ENCODE measurements at places on chromosomes 16 and 17.
A peak's percentile ranks its signal among the peaks of the same experiment; 100 is the strongest.

DNA sequence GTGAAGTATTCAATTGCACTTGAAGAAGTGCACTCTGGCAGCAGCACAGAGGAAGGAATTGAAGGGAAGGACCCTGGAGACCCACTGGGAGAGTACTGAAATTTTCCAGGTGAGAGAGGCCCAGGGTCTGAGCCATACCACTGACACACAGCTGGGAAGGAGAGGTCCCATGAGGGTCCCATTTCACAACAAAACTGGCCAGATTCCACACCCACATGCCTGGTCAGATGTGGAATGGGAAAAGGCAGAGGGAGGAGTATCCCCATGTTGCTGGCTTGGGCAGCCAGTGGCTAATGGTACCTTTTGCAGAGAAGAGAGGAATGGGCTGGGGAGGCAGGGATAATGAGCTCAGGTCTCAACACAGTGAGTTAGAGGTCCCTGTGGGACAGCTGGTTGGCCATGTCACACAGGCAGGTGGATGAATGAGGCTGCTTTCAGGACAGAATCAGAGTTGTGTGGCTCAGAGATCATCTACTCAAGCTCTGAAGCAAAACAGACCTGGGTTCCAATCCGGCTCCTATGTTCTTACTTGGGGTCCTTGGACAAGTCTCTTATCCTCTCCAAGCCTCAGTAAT lies 26.2 kb upstream of the NGFR start:
- no peak for DNase-seq

GRCh38 chr17:12290207-12290606 lies 269.5 kb downstream of the MAP2K4 start:
- no peak for DNase-seq

DNA sequence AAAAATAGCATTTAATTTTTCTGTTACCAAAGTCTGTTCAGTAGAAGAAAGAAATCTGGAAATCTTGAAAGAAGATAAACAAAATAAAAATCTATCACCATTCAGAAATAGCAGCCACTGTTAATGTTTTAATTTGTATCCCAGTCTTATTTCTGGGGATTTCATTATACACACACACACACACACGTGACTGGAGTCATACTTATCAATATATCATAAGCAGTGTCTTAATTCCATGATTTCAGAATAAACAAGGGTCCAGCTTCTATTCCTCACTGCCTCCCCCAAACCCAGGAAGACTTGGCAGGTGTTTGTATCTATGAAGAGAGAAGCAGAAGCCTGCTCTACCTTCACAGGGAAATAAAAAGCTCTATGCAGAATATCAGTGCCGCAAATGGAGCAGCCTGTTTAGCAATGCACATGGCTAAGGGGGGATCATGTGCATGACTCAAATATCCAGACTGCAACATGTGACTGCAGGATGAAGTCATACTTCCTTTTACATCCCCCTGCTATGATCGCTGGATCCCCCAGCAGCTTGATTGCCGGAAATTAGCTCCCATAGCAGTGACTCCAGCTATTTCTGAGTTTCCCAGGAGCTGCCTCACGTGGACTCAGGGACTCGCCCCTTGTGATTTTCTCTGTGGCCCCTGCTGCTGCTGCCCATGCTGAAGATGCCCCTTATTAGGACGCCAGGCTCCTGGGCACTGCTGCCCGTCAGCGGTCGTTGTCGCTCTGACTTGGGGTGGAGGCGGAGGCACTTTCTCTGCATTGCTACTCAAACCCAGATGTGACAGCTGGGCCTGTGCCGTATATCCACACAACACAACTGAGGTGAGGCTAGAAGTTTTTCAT lies 341.0 kb downstream of the CPPED1 start:
- no peak for DNase-seq

DNA sequence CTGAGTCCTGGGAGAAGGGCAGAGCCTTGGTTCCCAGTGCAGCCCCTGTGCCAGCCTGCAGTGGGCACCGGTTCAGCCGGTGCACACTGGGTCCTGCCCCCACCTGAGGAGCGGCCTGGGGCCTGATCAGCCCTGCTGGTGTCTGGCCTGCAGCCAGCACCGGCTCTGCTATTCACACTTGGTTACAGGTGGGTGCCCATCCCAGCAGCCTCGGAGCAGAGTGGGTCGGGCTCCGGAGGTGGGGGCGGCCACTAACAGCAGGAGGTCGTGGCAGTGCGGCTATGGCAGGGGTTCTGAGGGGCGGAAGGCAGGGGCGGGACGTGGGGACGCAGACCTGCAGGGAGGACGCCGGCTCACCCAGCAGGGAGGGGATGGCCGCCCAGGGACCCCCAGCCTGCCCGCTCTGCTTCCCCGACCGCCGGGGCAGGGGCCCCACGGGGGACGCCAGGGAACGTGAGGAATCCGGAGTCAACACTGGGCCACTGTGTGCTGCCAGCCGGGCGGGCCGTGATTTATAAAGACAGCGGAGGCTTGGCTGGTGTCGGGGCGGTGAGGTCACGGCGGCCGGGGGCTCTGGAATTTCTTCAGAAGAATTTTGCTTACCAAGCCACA lies 20.3 kb downstream of the METRNL start:
- peak; percentile 52 for DNase-seq

DNA sequence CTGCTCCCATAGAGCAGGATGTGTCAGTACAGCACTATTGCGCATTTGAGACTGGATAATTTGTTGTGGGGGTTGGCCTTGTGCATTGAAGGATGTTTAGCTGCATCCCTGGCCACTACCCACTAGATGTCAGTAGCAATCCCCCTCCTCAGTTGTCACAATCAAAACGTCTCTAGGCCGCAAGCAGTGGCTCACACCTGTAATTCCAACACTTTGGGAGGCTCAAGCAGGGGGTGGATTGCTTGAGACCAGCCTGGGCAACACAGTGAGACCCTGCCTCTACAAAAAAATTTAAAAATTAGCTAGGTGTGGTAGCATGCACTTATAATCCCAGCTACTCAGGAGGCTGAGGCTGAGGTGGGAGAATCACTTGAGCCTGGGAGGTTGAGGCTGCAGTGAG lies 48.4 kb downstream of the CENPV start:
- DNase-seq, result no peak

DNA sequence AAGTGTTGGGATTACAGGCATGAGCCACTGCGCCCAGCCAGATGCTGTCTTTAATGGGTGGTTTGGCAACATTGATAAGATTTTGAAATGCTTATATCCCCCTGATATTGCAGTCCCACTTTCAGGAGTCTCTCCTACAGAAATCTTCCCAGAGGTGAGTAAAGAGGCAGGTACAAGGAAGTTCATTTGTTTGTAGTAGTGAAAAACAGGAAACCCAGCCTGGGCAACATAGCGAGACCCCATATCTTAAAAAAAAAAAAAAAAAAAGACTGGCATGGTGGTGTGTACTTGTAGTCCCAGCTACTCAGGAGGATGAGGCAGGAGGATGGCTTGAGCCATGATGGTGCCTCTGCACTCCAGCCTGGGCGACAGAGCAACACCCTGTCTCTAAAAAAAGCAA lies 6.2 kb upstream of the NUPR1 start:
- DNase-seq, result no peak

DNA sequence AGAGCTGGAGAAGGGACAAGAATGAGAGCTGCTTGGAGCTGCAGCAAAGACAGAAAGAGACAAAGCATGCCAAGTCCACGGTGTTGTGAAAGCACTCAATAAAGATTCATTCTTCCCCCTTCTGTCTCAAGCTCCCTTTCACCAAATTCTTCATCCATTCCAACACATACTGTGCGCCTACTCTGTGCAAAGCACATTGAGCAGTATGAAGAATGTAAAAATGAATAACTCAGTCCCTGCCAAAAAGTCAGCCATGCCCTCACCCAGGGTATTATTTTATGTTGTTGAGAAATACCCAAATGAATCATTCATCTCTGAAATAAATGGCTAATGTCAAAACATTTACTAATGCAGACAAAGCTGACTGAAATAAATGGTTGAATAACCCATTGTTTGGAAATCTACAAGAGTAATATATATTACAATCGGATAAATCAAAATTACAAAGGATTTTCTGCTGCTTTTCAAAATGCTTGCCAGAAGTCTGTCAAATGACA lies 282.9 kb upstream of the IRX5 start:
- DNase-seq, result no peak

DNA sequence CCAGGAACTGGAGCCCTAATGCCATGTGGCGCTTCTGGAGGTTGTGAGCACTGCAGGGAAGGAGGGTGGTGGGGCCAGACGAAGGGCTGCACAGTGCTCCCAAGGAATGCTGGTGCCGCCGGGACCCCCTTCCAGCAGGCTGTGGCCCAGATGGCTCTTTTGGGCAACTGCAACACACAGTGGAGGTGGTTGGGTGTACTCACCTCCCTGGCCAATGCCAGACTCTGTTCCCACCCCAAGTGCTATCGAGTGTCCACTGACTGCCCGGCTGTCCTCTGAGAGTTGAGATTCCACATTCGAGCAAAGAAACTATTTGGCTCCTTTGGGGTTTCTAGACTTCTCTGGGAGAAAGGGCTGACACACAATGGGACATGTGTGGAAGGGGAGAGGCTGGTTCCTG lies 167.9 kb downstream of the RGS9 start:
- no peak for DNase-seq

- no peak for DNase-seq
These were observed 741 bp downstream of the PLK1 start for GRCh38 chr16:23679274-23679985.

GRCh38 chr17:64135000-64135399 lies 5.1 kb upstream of the ERN1 start:
- no peak for DNase-seq

GRCh38 chr16:27284865-27285675 lies 16.5 kb upstream of the NSMCE1 start:
- DNase-seq, result no peak

DNA sequence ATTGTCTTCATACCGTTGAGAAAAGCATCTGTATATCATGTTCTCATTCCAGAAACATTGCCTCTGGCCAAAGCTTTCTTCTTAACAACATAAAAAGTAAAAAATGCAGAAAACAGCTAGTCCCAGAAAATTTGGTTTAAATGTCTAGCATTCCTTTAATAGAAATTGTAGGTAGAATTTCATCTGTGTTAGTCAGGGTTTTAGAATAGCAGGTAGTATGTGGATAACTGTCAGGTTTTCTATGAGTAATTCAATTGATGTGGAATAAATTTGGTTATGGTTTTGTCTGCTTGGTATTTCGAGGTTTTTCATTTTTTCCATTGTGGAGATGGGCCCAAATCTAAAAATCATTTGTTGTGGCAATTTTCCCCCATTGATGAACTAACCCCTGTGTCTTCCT lies 616.7 kb downstream of the KCNJ2 start:
- DNase-seq, result no peak

DNA sequence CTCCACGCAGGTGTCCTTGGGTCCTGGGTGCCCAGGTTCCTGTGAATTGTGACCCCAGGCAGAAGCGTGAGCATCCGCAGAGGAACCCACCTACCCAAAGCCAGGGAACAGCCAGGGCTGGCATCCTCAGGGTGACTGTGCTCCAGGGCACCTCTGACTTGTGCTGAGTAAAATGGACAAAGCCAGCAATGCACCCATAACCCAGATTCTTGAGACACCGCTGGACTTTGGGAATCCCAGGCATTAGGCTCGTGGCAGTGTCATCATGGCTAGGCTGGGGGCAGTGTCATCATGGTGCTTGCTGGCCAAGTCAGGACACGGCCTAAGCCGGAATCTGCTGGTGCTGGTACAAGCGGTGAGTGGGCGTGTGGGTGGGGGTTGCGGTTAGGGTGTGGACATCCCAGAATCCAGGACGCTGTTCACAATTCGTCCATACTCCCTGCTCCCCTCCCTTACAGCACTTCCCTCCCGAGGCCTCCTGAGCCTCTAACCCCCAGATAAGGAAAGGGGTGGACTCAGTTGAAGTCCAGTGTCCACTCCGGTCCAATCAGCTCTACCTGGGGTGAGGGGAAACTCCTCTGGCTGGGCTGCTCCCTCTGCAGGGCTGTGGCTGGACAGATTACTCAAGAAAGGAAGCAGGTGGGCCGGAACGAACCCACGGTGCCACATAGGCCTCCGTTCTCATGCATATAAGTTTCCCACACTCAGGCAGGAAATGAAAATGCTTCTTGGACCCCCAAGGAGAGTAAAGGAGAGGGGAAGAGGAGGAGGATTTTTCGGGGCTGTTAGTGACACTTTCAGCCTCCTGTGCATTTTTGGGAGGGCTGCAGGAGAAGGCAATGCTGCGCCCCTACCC lies 138.9 kb downstream of the SEC14L1 start:
- peak; percentile 54 for DNase-seq

- DNase-seq, result no peak
These were observed 124.5 kb downstream of the ZNF778 start for GRCh38 chr16:89341697-89342694.

DNA sequence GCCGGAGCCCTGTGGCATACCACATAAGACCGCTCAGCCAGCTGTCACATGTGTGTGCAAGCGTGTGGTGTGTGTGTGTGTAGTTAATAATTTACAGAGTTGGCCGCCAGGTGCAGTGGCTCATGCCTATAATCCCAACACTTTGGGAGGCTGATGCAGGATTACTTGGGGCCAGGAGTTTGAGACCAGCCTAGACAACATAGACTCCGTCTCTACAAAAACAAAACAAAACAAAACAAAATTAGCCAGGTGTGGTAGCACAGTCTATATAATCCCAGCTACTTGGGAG lies 20.4 kb downstream of the SOCS1 start:
- DNase-seq, result peak; percentile 67

- no peak for DNase-seq
These were observed 19.1 kb downstream of the LIG3 start for GRCh38 chr17:34999456-34999855.

GRCh38 chr17:42141382-42141781 lies 13.4 kb downstream of the RAB5C start:
- DNase-seq, result no peak

DNA sequence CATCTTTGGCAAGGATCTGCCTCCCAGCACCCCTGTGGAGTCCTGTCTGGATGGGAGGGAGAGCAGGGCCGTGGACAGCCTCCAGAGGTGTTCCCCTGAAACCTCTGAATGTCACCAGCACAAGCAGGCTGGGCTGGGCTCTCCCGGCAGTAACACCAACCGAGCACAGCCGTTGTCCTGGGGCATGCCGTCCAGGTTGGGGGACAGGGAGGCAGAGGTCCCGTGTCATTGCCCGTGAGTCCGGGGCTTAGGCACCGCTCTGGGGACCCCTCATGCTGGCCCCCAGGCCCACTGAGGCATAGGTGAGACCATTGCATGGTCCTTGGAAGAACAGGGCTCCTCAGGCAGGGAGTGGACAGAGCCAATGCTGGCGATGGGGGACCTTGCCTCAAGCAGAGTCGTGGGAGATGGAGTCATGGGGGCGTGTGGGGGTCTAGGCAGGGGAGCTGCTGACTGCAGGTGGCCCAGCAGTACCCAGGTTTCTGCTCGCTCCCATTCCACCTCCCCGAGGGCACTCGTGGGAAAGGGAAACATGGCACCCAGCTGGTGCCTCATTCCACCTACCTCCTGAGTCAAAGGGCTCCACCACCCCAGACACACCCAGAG lies 17.5 kb downstream of the ENDOV start:
- DNase-seq, result no peak

DNA sequence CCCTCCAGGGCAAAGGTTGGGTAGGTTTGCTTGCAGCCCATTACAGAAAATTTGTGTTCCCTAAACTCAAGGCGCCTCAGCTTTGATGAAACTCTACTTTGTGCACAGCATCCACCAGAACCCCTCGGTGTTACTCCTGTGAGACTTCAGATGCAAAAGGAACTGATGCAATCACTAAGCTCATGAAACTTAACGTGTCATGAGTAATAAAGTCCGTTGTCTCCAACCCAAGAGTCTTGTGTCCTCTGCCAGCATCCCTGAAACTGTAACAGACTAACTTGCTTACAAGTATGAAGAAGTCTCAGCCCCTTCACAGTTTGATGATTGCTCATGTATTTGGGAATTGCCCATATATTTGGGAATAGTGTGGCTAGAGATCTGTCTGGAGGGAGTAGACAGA lies 74.8 kb upstream of the MARCHF10 start:
- DNase-seq, result no peak
